Stimulated activated CD4-positive, alpha-beta T cell treated with anti-CD3 and anti-CD28 coated beads, TNF-alpha, amount 100 ng/mL, for 1 hour (primary cell): ENCODE measurements at places on chromosomes 4 and X.

DNA sequence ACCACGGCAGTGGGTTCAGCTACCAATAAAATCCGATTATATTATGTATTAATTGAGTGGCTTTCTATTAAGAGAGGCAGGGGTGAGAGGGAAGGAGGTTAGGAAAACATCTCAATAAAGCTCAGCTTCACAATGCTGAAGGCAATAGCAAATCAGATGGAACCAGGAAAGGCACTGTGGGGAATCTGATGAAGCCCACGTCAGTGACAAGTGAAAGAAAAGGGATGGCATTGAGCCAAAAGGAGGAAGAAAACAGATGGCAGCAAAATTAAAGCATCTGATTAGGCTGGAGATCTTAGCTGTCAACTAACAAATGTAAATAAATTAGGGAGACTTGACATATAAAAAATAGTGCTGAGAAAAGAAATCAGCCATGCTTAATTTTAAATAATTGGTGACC is 180.9 kb downstream of the RASL11B start:
- DNase-seq: no peak

DNA sequence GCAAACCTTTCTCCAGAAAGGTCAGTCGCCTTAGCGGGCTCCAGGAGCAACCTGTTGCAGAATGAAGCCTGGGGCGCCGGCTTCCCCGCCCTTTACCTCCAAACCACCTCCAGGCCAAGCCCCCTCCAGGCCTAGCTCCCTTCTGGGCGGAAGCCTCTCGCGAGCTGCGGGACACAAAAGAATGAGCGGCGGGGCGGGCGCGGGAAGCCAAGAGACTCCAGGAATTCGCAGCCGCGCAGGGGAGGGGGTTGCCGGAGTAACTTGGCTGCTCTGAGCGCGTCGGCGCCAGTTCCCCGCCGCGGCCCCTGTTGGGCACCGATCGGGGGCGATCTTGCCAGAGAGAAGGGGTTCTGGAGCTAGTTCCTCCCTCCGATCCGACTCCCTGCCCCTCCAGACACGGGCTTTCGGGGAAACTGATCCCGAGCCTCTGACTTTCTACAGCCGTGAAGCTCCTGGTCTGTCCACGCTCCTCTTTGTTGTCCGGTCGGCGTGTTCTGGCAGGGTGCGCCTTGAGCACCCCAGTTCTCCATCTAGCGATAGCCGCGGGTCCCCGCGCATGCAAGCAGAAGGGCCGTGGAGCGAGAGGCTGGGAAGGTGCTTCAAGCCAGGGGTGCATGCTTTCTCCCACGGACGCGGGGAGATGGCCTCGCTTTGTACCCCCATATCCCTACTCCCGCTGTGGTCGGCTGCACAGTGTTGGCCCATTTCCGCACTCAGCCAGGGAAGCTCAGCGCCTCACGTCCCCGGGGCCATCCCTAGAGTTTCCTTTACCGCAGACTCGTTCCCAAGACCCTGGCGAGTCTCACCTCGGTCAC is 1.2 kb downstream of the PROM1 start:
- DNase-seq: no peak

GRCh38 chr4:137663251-137664045 is 131.2 kb upstream of the PCDH18 start:
- DNase-seq: no peak

DNA sequence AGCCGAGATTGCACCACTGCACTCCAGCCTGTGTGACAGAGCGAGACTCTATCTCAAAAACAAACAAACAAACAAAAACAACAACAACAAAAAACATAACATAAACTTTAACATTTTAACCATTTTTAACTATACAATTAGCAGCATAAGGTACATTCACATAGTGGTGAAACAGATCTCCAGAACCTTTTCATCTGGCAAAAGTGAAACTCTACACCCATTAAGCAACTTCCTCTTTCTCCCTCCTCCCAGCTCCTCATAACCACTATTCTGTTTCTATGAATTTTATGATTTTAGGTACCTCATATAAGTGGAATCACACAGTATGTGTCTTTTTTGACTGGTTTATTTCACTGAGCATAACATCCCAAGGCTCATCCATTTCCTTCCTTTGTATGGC is 103.6 kb downstream of the FAM13A start:
- no peak for DNase-seq

DNA sequence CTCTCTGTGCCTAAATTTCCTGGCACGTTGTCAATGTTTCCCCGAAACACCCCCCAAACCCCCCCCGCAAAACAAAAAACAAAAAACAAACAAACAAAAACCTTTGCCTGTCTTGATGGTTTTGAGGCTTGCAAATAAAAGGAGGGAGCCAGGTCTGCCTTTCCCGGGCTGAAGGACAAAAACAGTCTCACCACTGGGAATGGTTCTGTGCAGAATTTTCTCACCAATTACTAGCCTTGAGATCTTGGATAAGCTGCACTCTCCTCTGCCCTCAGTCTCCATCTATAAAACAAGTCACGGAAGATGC is 15.5 kb downstream of the NKX3-2 start:
- no peak for DNase-seq

- DNase-seq: no peak
Observed at GRCh38 chrX:142428916-142429315, 223.8 kb upstream of the MAGEC2 start.

DNA sequence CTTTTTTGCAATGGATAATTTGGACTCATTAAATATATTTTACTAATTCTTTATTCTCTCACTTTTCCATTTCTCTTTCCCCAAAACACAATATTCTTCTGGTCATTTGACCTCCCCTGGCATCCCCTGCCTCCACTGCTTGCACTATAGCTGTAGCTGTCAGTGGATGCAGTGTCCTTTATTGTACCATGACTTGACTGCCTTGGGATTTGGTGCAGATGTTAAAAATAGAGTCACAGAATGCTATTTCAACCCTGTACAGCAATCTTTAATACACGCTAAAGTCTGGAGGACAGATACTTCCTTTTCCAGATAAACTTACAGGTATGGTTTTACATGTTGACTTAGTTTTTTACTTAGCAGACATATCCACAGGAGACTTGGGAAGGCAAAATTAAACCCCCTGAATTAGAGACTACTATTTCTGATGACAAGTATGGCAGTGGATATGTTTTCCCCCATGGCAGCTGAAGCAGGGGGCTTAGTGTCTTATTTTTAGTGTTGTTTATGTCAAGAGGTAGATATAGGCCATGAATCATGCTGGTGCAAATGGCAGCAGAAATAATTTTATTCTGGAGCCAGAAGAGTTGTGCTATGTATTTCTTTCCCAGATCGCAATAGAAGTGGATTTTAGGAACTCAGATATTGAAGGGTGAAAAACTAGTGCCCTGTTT is 461.4 kb downstream of the NAF1 start:
- DNase-seq: no peak

DNA sequence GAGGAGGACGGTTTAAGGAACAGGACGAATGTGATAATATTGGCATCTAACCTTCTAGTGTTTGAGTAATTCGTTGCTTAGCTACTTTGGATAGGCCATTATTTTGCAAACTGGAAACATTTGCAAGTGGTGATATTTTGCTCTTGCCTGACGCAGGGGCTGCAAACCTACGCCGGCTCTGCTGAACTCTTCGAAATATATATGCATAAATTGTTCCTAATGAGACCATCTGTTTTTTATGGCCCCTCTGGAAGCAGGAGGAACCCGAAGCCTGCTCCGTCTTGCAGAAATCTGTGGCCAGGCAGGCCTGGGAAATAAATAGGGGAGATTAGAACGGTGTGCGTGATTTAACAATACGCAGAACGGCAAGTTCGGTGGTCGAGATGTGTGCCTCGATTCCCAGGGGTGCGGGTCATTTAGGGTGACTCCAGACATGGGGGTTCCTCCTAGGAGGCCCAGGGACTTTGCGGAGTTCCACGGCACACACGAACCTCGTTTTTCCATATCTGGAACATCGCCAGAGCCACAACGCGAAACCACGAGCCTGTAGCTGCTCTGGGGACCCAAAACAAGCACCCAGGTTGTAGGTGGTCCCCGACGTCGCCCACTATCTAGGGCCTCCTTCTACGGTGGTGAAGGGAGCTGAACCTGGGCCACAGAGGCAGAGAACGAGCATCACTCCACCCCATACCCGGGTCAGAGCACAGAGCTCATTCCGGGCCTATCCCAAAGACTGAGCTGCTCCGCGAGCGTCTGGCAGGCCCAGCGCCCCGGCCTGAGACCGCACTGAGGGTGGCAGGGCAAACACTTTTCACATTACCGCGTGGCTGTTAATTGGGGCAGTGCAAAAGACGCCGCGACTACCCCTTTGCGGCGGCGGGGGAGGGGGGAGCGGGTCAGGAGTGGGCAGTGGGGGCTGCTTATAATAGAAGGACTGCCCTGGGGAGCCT is 89.7 kb downstream of the BCOR start:
- no peak for DNase-seq

GRCh38 chr4:152690706-152691651 is 11.2 kb upstream of the TMEM154 start:
- no peak for DNase-seq

GRCh38 chrX:76555816-76556215 is 128.3 kb downstream of the MAGEE1 start:
- no peak for DNase-seq

- no peak for DNase-seq
Observed at GRCh38 chr4:153247116-153247490, 42.9 kb downstream of the TRIM2 start.
